ENCODE measurements at places on chromosomes 11 and 22.
A peak's percentile ranks its signal among the peaks of the same experiment; 100 is the strongest.

GRCh38 chr22:46134111-46134705 is 16.1 kb upstream of the PPARA start:
- DNase-seq, result no peak

DNA sequence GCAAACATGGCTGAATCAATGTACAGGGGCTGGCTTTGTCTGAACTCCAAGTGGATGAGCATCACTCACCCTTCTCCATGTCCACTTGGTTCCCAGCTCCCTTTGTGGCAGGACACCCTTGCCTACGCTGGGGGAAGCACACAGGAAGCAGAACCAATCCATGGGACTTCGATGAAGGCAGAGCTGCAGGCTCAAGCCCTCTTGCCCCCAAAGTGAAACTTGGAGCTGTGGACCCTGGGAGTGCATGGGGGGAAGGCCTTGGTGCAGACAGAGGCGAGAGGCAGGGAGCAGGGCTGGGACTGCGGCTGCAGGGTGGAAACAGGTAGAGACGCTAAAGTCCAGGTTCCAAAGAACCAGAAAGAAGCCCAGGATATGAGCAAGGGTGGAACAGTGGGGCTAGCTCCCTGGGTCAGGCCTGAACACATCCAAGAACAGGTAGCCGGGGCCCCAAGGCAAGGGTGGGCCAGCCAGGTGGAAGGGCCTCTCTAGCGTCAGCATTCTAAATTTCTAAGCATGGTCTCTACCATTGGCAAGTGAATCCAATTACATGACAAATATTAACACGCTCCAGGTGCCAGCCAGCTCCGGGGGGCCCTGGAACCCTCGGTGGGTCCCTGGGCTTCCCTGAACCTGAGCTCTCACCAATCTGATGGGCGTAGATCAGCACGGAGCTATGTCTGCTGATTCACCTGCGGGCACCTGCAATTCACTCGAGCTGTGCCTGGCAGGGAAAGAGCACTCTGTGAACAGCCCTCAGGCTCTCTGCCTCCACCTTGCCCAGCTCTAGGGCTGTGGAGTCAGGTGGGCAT is 532.8 kb downstream of the BRD1 start:
- peak; percentile 8 for DNase-seq

DNA sequence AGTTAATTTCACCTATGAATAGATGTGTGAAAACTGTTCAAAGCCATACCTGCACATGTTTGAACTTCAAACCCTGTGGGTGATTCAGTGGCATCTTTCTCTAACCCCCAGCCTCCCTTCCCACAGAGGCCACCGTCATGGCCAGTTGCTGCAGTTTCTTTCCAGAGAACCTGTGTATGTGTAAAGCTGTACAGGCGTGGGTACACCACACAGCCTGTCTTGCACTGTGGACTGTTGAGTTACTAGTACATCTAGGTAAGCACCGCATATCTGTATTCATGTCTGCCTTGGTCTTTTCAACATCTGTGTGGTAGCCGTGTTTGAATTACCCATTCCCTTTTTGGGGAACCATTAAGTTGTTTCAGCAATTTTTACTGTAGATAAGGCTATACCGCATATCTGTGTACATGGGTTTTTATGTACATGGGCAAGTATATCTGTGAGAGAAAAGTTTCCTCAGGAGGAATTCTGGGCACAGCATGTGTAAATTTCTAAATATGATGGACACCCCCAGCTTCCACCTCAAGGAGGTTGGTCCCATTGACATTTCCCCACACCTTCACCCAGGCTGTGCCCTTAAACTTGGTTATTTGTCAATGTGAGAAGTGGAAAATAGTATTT is 13.9 kb downstream of the NEAT1 start:
- DNase-seq, result no peak

GRCh38 chr11:131481303-131481702 is 110.9 kb downstream of the NTM start:
- DNase-seq, result no peak

- peak; percentile 88 for DNase-seq
Observed at GRCh38 chr11:45843158-45843924, 3.9 kb upstream of the CRY2 start.

DNA sequence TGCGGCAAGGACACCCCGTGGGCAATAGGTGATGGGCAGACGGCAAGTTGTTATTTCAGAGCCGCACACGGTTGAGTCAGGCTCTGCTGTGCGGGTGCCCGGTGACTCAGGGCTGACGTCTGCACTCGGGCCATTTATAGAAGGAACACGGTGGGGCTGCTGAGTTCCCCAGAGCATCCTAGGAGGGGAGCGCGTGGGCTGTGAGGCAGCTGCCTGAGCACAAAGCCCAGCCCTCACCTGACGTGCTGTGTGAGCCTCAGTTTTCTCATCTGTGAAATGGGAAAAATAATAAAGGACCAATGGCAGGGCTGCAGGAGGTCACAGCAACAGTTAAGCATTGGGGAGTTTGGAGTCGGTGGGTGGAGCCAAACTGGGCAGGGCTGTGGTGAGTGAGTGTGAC is 11.3 kb upstream of the RHOD start:
- DNase-seq, result no peak

- no peak for DNase-seq
Observed at GRCh38 chr11:107140983-107141382, 122.7 kb upstream of the GUCY1A2 start.

GRCh38 chr11:107043242-107044006 is 25.1 kb upstream of the GUCY1A2 start:
- no peak for DNase-seq

DNA sequence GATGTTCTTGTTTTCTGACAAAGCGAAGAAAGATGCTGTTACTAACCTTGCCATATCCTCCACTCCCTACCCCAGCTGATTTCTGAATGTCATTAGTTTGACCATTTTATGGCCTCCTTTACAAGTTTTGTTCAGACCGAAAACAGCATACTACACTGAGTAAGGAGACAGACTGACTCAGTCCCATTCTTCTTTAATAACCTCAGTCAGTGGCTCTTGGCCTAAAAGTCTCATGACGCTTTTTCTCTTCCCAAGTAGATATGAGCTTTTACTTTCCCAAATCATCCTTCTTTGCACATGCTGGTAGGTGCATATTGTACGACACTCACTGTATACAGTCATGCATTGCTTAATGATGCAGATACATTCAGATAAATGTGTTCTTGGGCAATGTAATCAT is 8.0 kb upstream of the FIBIN start:
- no peak for DNase-seq

- DNase-seq, result no peak
Observed at GRCh38 chr11:126157326-126158030, 54.0 kb downstream of the RPUSD4 start.

GRCh38 chr22:20793748-20794649 is 20.1 kb downstream of the SERPIND1 start:
- no peak for DNase-seq

- no peak for DNase-seq
Observed at GRCh38 chr11:8934742-8935488, 2.2 kb upstream of the C11orf16 start.

- no peak for DNase-seq
Observed at GRCh38 chr22:25183949-25184619, 15.6 kb upstream of the CRYBB3 start.

- peak; percentile 85 for DNase-seq
Observed at GRCh38 chr22:20606041-20606783, 98.8 kb downstream of the MED15 start.

DNA sequence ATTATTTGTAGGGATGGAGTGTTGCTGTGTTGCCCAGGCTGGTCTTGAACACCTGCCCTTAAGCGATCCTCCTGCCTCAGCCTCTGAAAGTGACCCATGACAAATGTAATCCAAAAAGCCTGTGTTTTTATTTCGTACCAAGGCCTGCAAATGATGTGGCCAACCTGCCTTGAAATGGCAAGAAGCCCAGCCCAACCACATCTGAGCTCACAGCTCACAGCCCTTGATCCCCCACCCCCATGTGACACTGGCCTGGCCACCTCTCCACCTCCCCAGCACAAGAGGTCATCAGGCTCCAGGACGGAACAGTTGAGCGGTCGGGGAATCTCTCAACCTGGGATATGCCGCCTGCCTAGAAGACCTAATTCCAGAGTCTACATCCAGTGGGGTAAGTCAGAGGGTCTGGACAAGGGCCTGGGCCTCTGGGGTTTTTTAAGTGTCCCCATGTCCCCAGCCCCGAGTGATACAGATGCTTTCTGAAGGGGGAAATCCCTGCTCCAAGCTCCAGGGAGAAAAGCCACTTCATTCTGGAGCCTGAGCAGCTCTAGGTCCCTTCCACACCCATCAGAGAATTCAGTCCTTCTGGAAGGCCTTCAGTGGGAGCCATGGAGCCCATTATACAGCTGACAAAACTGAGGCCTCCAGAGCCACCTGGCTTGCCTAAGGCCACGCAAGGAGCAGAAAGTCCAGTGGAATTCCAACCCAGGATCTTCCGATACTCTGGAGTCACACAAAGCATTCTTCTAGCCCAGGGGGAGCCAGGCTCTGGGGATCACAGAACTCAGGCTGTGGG is 70.7 kb downstream of the MN1 start:
- DNase-seq, result no peak

DNA sequence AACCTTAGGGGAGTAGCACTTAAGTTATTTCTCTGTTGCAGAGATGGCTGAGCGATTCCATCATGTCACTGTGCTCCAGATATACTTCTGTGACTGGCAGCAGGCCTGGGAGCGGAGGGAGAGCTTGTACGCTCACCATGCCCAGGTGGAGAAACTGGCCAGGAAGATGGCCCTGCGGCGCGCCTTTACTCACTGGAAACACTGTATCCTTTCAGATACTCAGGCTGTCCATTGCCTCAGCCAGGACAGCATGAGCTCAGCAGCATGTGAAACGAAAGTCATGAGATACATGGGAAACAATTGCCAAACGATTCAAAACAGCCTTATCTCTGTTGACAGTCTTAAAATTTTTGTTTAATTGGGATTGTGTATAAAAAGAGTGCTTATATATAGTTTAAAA is 78.9 kb downstream of the SFI1 start:
- DNase-seq, result no peak

- DNase-seq, result no peak
Observed at GRCh38 chr22:25930083-25930482, 188.1 kb downstream of the MYO18B start.

- no peak for DNase-seq
Observed at GRCh38 chr11:68974421-68975194, 6.2 kb downstream of the MRGPRD start.

- DNase-seq, result no peak
Observed at GRCh38 chr11:12642806-12643428, 31.3 kb upstream of the TEAD1 start.

GRCh38 chr11:69948256-69949141 is 129.3 kb upstream of the FGF3 start:
- DNase-seq, result no peak

GRCh38 chr11:79249295-79249993 is 191.4 kb downstream of the TENM4 start:
- DNase-seq, result no peak

DNA sequence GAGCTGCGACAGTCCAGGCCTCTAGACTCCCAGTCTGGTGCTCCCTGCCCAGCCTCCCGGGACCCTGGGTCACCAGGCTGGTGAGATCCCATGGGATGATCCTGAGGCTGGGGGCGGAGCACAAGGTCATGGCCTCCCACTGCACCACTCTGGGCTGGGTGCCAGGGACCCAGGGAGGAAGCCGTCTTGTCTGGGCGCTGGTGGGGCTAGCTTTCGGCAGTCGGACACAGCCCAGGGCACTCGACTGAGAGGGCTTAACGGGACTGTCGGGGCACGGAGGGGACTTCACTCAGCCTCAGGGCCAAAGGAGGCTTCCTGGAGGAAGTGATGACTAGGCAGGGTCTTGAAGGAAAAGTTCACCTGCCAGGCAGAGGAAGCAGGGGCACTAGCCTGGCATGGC is 39.0 kb downstream of the ZC3H7B start:
- no peak for DNase-seq

GRCh38 chr11:128764424-128765095 is 70.7 kb downstream of the FLI1 start:
- no peak for DNase-seq

GRCh38 chr11:95605271-95605940 is 184.2 kb downstream of the FAM76B start:
- no peak for DNase-seq

- no peak for DNase-seq
Observed at GRCh38 chr11:122353561-122353960, 237.5 kb upstream of the BLID start.

DNA sequence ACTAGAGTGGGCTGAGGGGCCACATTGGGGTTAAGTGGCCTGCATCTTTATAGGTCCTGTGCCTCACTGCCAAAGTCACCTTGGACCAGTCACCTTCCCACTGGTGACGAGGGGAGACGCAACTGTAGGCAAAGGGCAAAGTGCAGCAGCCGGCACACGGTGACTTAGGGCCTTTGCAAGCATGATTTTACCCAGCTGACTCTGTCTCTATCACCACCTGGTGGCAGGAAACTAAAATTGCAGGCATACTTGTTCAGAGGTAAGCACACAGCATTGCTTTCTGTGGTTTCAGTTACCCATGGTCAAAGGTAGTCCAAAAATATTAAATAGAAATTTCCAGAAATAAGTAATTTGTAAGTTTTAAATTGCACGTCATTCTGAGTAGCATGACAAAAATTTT is 1164.4 kb downstream of the BRD1 start:
- no peak for DNase-seq

DNA sequence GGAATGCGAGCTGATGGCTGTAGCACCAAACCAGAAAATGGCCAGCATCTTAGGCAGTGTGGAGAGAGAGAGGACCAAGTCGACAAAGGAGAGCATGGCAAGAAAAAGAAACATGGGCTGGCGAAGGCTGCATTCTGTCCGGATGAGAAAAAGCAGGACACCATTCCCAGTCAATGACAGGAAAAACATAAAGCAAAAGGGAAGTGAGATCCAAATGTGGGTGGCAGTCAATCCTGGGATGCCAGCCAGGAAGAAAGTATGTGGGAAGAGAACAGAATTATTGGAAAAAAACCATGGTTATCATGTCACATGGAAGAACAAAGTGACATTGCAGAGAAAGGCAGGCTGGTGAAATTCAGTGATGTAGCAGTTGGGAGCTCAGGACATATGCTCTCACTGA is 36.9 kb upstream of the OR56A1 start:
- no peak for DNase-seq

GRCh38 chr11:70575396-70576060 is 177.2 kb downstream of the CTTN start:
- no peak for DNase-seq

DNA sequence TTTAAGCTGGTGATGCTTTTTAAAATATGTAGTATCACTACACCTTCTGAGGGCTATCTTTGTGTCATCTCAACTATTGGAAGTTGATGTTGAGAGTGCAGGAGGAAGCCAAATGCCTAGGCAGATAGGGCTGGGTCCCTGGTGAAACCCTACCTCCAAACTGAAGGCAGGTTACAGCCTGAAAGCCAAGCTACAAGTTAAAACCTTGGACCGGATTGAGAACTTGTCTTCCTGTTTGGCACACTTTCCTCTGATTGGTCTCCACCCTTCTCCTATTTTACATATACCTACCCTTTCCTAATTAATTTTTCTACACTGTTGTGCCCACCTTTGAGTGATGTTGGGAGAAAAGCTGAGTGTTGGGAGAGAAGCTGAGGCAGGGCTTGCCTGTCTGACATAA is 287.8 kb upstream of the CNTN5 start:
- DNase-seq, result no peak

DNA sequence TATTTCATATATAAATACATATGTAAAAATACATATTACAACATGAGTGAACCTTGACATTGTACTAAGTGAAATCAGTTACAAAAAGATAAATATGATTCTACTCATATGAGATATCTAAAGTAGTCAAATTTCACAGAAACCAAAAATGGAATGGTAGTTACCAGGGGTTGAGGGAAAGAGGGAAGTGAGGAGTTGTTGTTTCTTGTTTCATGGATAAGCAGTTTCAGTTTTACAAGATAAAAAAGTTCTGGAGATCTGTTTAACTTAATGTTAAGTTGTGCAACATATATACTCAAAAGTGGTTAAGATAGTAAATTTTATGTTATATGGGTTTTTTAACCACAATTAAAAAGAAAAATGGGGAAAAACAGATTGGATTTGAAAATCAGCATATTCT is 107.7 kb downstream of the ELP4 start:
- DNase-seq, result no peak

All from D341Med (cell line).